Stimulated activated CD4-positive, alpha-beta T cell treated with anti-CD3 and anti-CD28 coated beads, Interleukin-15, amount 100 ng/mL, for 1 hour (primary cell): ENCODE measurements at places on chromosomes 13 and 19.

DNA sequence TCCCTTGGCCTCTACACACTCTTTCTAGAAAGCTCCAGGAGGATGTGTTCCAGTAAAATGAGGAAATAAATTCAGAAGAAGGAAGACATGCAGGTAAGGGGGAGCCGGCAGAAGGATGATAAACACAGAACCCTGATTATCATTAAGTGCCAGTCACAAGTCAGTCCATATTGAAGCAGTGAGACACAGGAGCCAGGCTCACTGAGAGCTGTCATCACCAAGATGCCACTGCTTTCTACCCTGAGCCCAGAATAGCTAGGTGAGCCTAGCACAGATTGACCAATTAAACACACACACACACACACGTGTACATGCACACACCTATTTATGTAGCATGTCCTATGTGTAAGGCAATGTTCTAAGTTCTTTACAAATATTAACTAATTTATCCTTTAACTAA is 211.4 kb upstream of the IPO5 start:
- no peak for DNase-seq

DNA sequence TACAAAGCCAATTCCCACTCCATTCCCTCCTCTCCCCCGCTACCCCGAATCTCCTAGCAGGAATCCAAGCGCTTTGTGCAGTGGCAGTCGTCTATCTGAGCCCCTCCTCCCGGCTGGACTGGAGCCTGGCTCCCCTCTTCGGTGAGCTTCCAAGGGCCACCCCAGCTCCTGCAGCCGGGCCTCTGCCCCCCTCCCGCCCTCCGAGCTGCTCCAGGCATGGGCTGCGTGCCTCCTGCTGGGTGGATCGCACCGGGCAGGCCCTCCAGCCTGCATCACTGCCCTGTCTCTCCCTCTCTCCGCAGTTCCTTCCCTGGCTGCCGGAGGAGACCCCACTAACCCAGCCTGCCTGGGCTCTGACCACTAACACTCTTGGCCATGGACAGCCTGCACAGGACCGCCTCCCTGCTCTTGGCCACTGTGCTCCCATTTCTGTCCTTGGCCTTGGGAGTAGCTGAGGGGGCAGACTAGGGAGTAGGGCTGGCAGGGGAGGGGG is 12.9 kb upstream of the LENG8 start:
- no peak for DNase-seq

- DNase-seq, result no peak
These were observed 90.8 kb downstream of the TSHZ3 start for GRCh38 chr19:31258211-31259052.

DNA sequence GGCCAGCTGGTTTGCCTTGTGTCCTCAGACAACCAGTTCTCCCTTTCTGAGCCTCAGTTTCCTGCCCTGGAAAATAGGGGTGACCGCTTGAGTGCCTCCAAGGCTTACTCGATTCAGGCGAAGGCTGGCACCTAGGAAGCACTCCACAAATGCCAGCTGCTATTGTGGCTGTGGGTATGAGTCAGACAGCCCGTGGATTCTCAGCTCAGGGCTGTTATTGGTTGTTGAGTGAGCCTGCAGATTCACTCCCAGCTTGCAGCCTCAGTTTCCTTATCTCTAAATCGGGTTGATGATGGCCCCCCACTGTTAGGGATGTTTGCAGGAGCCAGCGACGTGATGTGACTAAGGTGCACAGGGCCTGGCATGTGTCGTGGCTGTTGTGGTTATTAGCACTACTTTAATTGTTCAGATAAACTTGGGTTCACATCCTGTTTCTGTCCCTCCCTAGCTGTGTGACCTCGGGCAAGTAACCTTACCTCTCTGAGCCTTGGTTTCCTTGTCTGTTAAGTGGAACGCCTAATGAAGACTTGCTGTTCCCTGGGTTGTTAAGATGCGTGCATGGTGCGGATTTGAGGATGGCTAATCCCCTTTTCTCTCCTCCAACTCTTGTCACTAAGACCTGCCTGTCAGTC is 2.4 kb downstream of the MARK4 start:
- no peak for DNase-seq

DNA sequence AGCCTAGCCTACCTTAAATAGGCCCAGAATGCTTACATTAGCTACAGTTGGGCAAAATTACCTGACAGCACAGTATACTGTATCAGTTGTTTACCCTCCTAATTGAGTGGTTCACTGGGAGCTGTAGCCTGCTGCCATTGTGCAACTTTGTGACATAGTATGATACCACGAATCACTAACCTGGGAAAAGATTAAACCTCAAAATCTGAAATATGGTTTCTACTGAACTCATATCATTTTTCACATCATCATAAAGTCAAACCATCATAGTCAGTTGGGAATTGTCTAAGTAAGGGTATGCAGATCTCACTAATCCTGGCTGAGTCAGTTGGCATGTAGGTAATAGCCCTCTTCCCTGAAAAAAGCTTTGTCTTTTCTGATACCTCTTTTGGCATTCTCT is 9.2 kb downstream of the PAN3 start:
- no peak for DNase-seq

- DNase-seq, result no peak
These were observed 30.3 kb upstream of the SEMA6B start for GRCh38 chr19:4589579-4590410.

DNA sequence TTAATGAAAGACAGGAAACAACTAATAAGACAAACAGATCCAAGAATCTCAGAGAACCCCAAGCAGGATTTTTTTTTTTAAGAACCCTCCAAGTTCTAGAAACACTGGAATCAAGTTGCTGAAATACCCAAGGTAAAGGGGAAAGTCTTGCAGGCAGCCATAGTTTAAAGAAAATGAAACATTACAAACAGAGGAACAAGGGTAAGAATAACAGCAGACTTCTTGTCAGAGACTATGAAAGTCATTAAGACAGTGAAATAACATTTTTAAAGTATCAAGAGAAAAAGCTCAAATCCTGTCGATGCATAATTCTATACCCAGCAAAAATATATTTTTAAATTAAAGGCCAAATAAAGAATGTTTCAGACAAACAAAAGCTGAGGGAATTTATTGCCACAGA is 67.1 kb downstream of the WASF3 start:
- DNase-seq, result no peak

- DNase-seq, result no peak
These were observed 58.7 kb upstream of the RGCC start for GRCh38 chr13:41398494-41399170.

DNA sequence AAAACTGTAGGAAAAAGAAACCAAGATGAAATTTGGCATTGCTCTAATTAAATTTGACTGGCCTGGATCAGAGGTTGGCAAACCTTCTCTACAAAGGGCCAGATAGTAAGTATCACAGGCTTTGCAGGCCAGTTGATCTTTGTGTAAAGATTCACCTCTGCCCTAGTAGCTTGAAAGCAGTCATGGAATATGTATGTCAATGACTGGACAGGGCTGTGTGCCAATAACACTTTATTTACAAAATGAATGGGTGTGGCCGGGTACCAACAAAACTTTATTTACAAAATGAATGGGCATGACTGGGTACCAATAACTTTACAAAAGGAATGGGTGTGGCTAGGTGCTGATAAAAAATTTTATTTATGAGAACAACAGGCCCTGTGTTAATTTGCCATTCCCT is 20.0 kb downstream of the SIN3B start:
- no peak for DNase-seq

DNA sequence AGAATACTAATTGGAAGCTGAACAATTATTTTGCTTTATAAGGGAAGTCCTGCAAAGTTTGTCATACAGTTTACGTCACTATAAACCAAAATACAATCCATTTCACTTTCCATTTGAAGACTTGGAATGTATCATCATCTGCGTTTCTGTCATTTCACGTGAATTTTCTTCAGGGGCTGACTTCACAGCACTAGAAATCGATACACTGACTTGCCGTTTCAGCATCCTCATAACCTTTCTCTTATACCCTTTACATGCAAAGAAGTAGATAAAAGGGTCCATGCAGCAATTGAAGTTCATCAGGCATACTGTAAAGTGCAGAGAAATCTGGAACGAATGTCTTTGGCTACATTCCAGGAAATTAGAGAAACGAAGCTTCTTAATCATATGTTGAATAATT is 12.2 kb downstream of the GPR183 start:
- no peak for DNase-seq

DNA sequence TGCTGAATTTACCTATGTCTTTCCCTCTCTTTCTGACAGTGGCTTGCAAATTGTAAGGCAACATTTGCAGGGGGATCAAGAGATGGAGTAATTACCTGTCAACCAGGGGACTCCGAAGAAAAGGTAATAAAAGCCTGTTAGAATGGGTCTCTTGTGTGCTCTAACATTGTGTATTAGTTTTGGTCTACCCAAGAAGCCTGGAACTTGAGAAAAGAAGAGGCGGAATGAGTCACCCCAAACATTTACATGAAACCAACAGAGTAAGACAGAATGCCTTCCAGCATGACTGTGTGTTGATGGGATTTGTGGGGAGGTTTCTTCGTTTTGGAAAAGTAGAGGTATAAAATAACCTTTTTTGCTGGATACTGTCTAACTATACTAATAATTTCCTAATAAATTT is 36.7 kb downstream of the ZAR1L start:
- DNase-seq, result no peak
